Mesothelial cell of epicardium (in vitro differentiated cells): ENCODE measurements at places on chromosomes 6 and 20. TPM values are rescaled to one million over a fixed set of nuclear protein-coding genes. Genes with fewer than 3 reads are reported as not detected.

GRCh38 chr6:142357879-142358278 is 56.1 kb downstream of the ADGRG6 start:
- H3K27ac ChIP-seq, result peak overlapping the region; percentile 37
- DNase-seq, result no peak
- H3K4me3 ChIP-seq, result no peak overlapping the region
- peaks cover 60% of the 10 kb centered on the region for H3K4me1 ChIP-seq
- H3K36me3 ChIP-seq, result no peaks in the 10 kb centered on the region
- no peaks in the 10 kb centered on the region for H3K27me3 ChIP-seq

DNA sequence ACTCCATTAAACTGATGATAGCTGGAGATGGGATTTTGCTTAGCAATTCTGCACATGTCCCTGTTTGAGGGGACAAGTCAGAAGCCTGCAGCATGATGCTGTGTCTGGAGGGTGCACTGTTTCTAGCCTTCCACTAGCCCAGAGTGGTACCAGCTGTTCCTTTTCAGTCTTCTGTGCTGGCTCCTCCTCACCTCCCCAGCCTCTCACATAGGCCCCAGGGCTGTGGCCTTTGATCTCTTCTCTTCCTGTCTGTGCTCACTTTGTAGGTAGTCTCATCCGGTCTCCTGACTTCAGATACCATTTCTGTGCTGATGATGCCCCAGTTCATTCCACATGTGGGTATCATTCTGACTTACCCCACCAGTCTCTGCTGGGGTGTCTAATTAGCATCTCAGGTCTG is 126.3 kb downstream of the HIVEP1 start:
- peaks cover 5% of the 10 kb centered on the region for H3K4me1 ChIP-seq
- peaks cover 60% of the 10 kb centered on the region for H3K36me3 ChIP-seq
- no peak overlapping the region for H3K27ac ChIP-seq
- no peaks in the 10 kb centered on the region for H3K27me3 ChIP-seq

GRCh38 chr20:39533858-39534257 is 571.7 kb downstream of the DHX35 start:
- peaks cover 11% of the 10 kb centered on the region for H3K27me3 ChIP-seq
- H3K4me1 ChIP-seq, result no peaks in the 10 kb centered on the region
- H3K27ac ChIP-seq, result no peak overlapping the region
- H3K4me3 ChIP-seq, result no peak overlapping the region
- H3K36me3 ChIP-seq, result no peaks in the 10 kb centered on the region

- no peaks in the 10 kb centered on the region for H3K4me1 ChIP-seq
- DNase-seq, result no peak
- no peak overlapping the region for H3K4me3 ChIP-seq
- no peak overlapping the region for H3K27ac ChIP-seq
Measured at GRCh38 chr20:43337036-43337435, 120.7 kb upstream of the SRSF6 start.

The TDRD6 gene
- total RNA-seq, result 0.24 to 0.51 TPM (median 0.43 TPM) in 3 replicates

GRCh38 chr6:11785415-11785773 is 6.8 kb upstream of the ADTRP start:
- H3K36me3 ChIP-seq, result no peaks in the 10 kb centered on the region
- no peak overlapping the region for H3K27ac ChIP-seq
- H3K27me3 ChIP-seq, result no peaks in the 10 kb centered on the region
- no peak overlapping the region for H3K4me3 ChIP-seq
- peaks cover 3% of the 10 kb centered on the region for H3K4me1 ChIP-seq

- no peak for DNase-seq
- no peaks in the 10 kb centered on the region for H3K27me3 ChIP-seq
- H3K27ac ChIP-seq, result no peak overlapping the region
- H3K36me3 ChIP-seq, result peaks cover 19% of the 10 kb centered on the region
- H3K4me3 ChIP-seq, result no peak overlapping the region
Measured at GRCh38 chr6:158905277-158905676, 86.1 kb upstream of the EZR start.

DNA sequence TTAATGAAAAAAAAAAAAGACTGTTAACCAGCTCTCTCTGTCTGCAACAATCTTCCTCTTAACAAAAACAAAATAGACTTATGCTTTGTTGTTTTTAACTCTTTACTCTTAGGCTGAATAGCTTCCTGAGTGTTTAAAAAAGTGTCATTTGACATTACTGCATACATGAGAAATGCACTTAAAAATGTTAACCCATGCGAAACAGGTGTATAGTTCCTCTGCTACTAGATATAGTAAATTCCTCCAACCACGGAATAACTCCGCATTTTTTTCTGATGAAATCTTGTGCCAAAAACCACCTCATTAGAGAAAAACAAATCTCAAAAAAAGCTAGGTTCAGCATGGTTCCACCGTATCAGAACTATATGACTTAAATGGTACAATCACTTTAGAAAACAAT is 426.0 kb downstream of the ADGRB3 start:
- no peaks in the 10 kb centered on the region for H3K4me1 ChIP-seq
- no peaks in the 10 kb centered on the region for H3K27me3 ChIP-seq
- no peak for DNase-seq
- H3K36me3 ChIP-seq, result no peaks in the 10 kb centered on the region

DNA sequence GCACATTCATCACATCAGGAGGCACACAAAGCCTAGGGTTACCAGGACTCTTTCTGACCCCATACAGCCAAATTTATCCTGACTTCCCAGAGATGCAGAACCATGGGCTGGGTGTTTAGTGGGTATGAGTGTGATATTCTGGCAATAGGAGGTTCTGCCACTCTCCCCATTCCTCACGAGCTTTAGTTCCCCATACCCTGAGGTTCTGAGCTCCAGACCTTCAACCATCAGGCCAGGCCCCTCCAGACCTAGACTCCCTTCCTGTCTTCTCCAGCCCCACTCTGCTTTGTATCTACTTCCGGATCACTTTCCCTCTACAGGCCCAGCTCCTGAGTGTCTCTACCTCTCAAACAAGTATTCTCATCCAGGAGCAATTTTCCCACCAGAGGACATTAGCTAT is 4.4 kb downstream of the HLA-F start:
- peaks cover 92% of the 10 kb centered on the region for H3K27me3 ChIP-seq
- no peaks in the 10 kb centered on the region for H3K4me1 ChIP-seq
- DNase-seq, result no peak
- no peak overlapping the region for H3K4me3 ChIP-seq

The VSX1 gene
- total RNA-seq, result not detected in 3 replicates

The RBM39 gene
- 463 to 488 TPM (median 479 TPM) in 3 replicates for total RNA-seq

The PRRT1 gene
- 3.0 to 4.5 TPM (median 3.4 TPM) in 3 replicates for total RNA-seq

The POM121L2 gene
- 0.07 TPM in 1 of 3 replicates, not detected in the others for total RNA-seq

DNA sequence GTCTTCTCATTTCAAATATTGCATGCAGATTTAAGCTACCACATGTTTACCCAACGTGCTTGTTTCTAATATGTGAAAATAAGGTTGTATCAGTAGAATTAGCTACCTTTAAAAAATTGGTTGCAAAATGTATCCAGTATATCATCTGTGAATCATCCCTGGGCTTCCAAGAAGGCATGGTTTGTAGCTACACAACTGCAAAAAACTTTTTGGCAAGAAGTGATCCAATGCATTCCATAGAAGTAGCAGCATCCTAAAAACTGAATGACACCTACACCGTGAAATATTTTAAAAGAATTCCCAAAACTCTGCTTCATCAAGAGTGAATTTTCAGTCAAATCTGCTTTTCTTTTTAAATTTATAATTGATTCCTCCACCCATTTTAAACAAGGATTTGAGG is 89.1 kb downstream of the AIG1 start:
- no peaks in the 10 kb centered on the region for H3K4me1 ChIP-seq
- no peak overlapping the region for H3K4me3 ChIP-seq
- no peaks in the 10 kb centered on the region for H3K27me3 ChIP-seq
- H3K36me3 ChIP-seq, result no peaks in the 10 kb centered on the region
- H3K27ac ChIP-seq, result no peak overlapping the region
- no peak for DNase-seq

The SPDEF gene
- 0.34 to 0.50 TPM (median 0.40 TPM) in 3 replicates for total RNA-seq

DNA sequence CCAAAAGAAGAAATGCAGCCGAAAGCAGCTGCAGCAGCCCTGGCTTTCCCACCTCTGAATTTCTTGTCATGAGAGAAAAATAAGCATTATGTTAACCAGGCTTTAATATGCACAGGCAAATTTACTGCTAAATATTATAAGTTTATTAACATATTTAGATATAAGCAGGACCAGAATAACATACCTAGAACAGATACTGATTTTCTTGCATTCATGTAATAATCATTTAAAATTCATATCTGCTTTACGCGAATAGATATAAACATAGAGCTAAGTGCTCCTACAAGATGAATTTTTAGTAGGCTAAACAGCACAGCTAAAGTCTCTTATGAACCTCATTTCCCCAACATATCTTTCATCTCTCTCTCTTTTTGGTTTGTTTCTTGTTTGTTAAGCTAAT is 14.7 kb downstream of the CD93 start:
- H3K27ac ChIP-seq, result no peak overlapping the region
- peaks cover 17% of the 10 kb centered on the region for H3K27me3 ChIP-seq
- H3K36me3 ChIP-seq, result no peaks in the 10 kb centered on the region
- H3K4me3 ChIP-seq, result no peak overlapping the region
- no peaks in the 10 kb centered on the region for H3K4me1 ChIP-seq
- no peak for DNase-seq

- no peak overlapping the region for H3K4me3 ChIP-seq
- no peaks in the 10 kb centered on the region for H3K27me3 ChIP-seq
- peaks cover 87% of the 10 kb centered on the region for H3K4me1 ChIP-seq
- H3K27ac ChIP-seq, result peak overlapping the region; percentile 85
- no peak for DNase-seq
- H3K36me3 ChIP-seq, result peaks cover 10% of the 10 kb centered on the region
Measured at GRCh38 chr6:108581932-108582475, 21.3 kb downstream of the FOXO3 start.

DNA sequence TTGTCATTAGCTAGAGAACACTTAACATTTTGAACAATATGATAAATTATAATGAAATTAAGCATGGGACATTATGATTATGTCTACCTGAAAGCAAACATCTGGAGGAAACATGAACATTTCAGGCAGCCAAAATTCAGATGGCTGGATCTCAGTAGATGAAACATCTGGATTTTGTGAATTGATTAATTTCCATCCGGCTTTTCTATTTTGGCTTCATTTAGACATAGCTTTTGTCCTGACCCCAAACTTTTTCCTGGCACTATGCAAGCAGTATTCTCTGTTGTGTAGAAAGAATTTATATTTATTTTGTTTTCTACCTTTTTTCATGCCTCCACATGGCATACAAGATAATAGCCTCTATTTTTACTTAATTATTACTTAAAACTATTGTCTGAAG is 186.3 kb downstream of the OGFRL1 start:
- no peaks in the 10 kb centered on the region for H3K36me3 ChIP-seq
- H3K27me3 ChIP-seq, result no peaks in the 10 kb centered on the region
- peaks cover 10% of the 10 kb centered on the region for H3K4me1 ChIP-seq
- DNase-seq, result no peak
- no peak overlapping the region for H3K27ac ChIP-seq
- no peak overlapping the region for H3K4me3 ChIP-seq

The RSPO3 gene
- 26.3 to 31.1 TPM (median 30.1 TPM) in 3 replicates for total RNA-seq

DNA sequence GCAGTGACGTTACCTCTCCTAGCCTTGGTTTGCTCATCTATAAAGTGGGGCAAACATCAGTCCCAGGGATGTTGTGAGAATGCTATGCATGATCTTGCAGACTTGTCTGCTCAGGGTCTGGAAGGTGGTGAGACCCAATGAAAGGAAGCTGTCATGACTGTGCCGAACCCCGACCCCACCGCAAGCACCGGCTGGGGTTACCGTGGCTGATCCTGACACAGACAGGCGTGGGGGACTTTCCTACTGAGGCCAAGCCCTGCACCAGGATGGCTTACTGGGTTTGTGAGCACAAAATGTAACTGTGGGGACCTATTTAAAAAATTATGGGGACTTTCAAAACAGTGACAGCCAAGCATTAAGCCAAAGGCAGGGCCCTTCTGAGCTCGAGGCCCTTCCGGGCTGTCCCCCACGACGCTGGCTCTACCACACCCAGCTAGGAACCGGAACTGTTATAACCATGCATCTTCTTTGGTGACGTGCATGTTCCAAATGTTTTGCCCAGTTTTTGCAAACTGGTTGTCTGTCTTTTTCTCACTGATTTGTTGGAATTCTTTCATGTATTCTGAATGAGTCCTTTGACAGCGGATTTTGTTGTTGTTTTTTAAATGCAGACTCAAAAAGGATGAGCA is 76.6 kb upstream of the PMEPA1 start:
- no peak overlapping the region for H3K27ac ChIP-seq
- no peak for DNase-seq
- H3K4me3 ChIP-seq, result no peak overlapping the region
- no peaks in the 10 kb centered on the region for H3K36me3 ChIP-seq
- no peaks in the 10 kb centered on the region for H3K27me3 ChIP-seq
- peaks cover 13% of the 10 kb centered on the region for H3K4me1 ChIP-seq

- peaks cover 26% of the 10 kb centered on the region for H3K4me1 ChIP-seq
- H3K4me3 ChIP-seq, result no peak overlapping the region
- no peak for DNase-seq
- peaks cover 19% of the 10 kb centered on the region for H3K36me3 ChIP-seq
- no peaks in the 10 kb centered on the region for H3K27me3 ChIP-seq
Measured at GRCh38 chr6:35475573-35475972, 7.4 kb downstream of the RPL10A start.

The CDS2 gene
- 41.6 to 44.9 TPM (median 42.2 TPM) in 3 replicates for total RNA-seq
